ENCODE measurements at places on chromosomes 11 and 22.

DNA sequence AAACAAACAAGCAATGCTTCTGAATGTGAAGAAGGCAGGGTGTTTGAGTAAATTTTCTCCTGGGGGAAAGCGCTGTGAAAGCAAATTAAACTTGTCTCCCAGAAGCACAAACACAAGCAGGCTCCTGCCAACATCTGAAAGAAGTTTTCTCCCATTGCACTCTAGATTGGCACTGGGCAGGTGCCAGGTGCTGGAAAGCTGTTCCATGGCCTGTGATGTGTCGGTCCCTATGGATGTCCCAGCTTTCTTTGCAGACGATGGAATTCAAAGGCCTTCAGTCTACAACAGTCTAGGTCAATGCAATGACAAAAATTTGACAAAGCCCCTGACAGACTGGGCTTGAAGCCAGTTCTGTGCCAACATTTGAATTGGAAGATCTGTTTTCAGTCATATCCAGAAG, 246.1 kb upstream of the NARS2 start:
- no peaks in the 10 kb centered on the region for H3K36me3 ChIP-seq
- no peaks in the 10 kb centered on the region for H3K4me1 ChIP-seq
- H3K27ac ChIP-seq, result no peak overlapping the region
- H3K4me3 ChIP-seq, result no peak overlapping the region

DNA sequence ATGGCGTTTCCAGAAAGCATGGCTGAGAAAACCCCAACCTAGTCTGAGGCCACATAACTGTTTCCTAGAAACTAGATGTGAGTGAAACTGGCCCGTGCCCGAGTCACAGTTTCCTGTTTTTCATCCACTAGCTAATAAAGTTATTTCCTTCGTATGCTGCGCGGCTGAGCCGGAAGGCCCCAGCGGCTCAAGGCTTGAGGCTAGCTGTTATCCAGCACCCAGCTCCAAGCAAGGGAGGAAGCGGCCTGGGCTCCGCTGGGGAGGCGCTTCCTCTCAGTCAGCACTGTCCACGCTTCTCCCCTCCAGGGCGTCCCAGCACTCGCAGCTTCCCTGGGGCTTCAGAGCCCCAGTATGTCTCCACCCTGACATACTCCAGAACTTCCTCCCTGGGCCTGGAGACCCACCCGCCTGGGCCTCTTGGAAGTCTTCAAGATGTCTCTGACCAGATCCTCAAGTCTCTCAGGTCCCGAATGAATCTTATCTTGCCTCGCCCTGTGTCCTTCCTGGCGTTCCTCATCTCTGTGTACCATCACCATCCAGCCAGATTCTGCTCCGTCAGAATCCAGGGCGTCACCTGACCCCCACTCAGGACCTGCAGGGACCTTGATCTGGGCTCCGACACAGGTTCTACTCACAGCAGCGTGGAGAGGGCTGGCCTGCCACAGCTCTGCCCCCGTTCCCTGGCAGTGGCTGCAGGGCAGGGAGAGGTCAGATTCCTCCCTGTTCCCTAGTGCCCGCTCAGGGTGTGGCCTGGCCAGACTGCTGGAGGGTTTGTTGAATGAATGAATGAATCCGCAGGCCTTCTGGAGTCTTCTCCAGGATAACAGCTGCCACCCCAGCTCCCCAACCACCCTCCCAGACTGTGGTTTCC, 81.9 kb downstream of the LRRC32 start:
- peak overlapping the region; percentile 46 for H3K27ac ChIP-seq
- H3K4me3 ChIP-seq, result no peak overlapping the region
- no peaks in the 10 kb centered on the region for H3K36me3 ChIP-seq
- DNase-seq, result peak; percentile 79
- no peaks in the 10 kb centered on the region for H3K27me3 ChIP-seq

DNA sequence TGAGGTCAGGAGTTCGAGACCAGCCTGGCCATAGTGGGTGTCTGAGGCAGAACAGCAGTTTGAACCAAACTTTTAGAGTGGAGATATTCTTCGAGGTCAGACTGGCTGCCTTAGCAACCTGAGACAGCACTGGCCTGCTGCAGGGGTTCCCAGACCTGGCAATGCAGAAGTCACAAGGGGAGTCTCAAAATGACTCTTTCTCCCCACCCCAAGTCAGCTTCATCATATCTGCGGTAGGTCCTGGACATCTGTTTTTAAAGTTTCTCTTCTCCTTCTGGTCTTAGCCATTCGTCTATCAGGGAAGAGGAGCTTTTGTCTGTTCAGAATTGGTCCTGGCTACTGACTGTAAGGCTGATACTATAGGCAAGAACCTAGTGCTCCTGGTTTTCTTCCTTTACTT, 14.5 kb upstream of the CLMP start:
- no peak for DNase-seq
- no peak overlapping the region for H3K4me3 ChIP-seq
- no peaks in the 10 kb centered on the region for H3K27me3 ChIP-seq
- H3K27ac ChIP-seq, result no peak overlapping the region
- H3K36me3 ChIP-seq, result no peaks in the 10 kb centered on the region

- H3K27me3 ChIP-seq, result no peaks in the 10 kb centered on the region
- peaks cover 11% of the 10 kb centered on the region for H3K4me1 ChIP-seq
- H3K27ac ChIP-seq, result peak overlapping the region; percentile 47
- no peak for DNase-seq
- no peaks in the 10 kb centered on the region for H3K36me3 ChIP-seq
- no peak overlapping the region for H3K4me3 ChIP-seq
These were observed 401.0 kb downstream of the LARGE1 start for GRCh38 chr22:33519071-33519973.

GRCh38 chr11:44980533-44981427, 30.1 kb upstream of the TP53I11 start:
- peaks cover 19% of the 10 kb centered on the region for H3K4me1 ChIP-seq
- DNase-seq, result no peak

GRCh38 chr22:27800250-27801201, 1.0 kb downstream of the MN1 start:
- H3K27ac ChIP-seq, result peak overlapping the region; percentile 86
- peak overlapping the region; percentile 72 for H3K4me3 ChIP-seq
- H3K27me3 ChIP-seq, result no peaks in the 10 kb centered on the region
- H3K36me3 ChIP-seq, result no peaks in the 10 kb centered on the region
- no peak for DNase-seq

DNA sequence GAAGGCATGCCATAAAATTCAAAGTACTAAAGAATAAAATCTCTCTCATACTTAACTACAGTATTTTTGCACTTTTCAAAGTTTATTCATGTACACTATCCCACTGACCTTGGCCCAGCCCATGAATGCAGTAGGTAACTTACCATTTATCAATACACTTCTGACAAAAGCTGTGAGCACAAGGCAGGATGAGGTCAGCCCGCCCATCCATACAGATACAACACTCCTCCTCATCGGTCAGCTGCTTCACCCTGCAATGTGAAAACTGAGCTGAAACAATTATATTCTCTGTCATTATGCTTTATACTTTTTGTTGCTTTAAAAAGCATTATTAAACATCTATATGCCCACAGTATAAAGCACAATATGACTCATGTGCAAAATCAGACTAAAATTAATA, 22.1 kb downstream of the RNF141 start:
- H3K4me1 ChIP-seq, result peaks cover 40% of the 10 kb centered on the region
- no peak overlapping the region for H3K27ac ChIP-seq
- no peak for DNase-seq
- no peak overlapping the region for H3K4me3 ChIP-seq

- H3K36me3 ChIP-seq, result no peaks in the 10 kb centered on the region
- H3K4me1 ChIP-seq, result no peaks in the 10 kb centered on the region
- no peak overlapping the region for H3K4me3 ChIP-seq
- no peak for DNase-seq
These were observed 6.1 kb upstream of the ELF5 start for GRCh38 chr11:34519595-34520235.

DNA sequence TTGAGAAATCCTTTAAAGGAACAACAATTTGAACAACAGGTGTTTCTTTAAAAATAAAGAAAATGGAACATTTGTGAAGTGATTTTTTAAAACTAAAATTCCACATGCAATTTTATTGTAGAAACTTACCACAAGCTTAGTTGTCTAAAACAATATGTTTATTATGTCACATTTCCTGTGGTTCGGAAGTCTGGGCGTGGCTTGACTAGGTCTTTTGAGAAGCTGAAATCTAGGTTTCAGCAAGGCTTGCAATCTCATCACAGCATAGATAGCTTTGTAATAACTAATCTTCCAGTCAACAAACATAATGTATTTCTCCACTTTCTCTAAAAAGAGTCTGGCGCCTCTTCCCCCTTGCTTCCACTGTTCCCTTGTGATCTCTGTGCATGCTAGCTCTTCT, 27.0 kb downstream of the MS4A6A start:
- no peak for DNase-seq
- no peak overlapping the region for H3K27ac ChIP-seq
- H3K27me3 ChIP-seq, result no peaks in the 10 kb centered on the region
- H3K4me1 ChIP-seq, result no peaks in the 10 kb centered on the region

GRCh38 chr22:42959576-42960509, 55.1 kb downstream of the PACSIN2 start:
- H3K4me3 ChIP-seq, result no peak overlapping the region
- no peak for DNase-seq
- H3K36me3 ChIP-seq, result no peaks in the 10 kb centered on the region
- H3K27me3 ChIP-seq, result no peaks in the 10 kb centered on the region
- H3K27ac ChIP-seq, result peak overlapping the region; percentile 19
- peaks cover 51% of the 10 kb centered on the region for H3K4me1 ChIP-seq

DNA sequence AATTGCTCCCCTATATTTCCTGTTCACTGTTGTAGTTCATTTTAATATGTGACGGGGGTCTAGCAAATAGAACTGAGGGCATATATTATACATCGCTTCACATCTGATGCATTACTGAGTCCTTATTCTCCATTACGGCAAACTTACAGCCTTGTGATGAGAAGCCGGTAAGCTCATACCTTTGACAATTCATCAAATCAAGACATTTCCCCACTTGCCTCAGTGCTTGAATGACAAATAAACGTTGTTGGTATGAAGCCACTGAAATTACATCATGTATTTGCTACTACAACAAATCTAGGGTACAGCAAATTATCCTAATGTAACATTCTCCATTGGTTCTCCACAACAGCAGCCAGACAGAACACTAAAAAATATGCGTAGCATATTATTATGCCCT, 1999.8 kb downstream of the LRRC4C start:
- H3K27ac ChIP-seq, result no peak overlapping the region
- H3K4me3 ChIP-seq, result no peak overlapping the region
- no peaks in the 10 kb centered on the region for H3K27me3 ChIP-seq
- no peaks in the 10 kb centered on the region for H3K36me3 ChIP-seq
- no peak for DNase-seq
- H3K4me1 ChIP-seq, result no peaks in the 10 kb centered on the region

Measured in vagina (tissue), 2 donors.